ENCODE measurements at places on chromosomes 5 and 9.

- DNase-seq: no peak
These were observed 172.9 kb downstream of the CFAP90 start for GRCh38 chr5:7678030-7678429.

GRCh38 chr5:149432911-149433401, 53.9 kb upstream of the IL17B start:
- DNase-seq: no peak

DNA sequence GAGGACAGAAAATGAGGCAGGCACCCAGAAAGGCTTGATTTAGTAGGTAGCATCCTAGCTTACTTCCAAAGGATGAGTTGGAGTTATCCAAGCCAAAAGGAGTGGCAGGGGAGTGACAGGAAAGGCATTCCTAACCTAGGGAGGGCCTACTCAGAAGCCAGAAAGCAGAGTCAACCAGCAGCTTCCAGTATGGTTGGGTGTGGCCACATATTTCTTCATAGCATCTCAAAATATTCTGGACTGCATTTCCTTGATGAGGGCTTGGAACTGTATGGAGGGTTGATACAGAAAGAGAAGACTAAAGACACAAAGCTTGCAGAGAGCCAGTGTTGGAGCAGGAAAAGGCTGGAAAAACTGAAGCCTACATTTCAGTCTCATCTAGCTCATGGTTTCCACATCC, 656.8 kb upstream of the DMAC1 start:
- DNase-seq: no peak

DNA sequence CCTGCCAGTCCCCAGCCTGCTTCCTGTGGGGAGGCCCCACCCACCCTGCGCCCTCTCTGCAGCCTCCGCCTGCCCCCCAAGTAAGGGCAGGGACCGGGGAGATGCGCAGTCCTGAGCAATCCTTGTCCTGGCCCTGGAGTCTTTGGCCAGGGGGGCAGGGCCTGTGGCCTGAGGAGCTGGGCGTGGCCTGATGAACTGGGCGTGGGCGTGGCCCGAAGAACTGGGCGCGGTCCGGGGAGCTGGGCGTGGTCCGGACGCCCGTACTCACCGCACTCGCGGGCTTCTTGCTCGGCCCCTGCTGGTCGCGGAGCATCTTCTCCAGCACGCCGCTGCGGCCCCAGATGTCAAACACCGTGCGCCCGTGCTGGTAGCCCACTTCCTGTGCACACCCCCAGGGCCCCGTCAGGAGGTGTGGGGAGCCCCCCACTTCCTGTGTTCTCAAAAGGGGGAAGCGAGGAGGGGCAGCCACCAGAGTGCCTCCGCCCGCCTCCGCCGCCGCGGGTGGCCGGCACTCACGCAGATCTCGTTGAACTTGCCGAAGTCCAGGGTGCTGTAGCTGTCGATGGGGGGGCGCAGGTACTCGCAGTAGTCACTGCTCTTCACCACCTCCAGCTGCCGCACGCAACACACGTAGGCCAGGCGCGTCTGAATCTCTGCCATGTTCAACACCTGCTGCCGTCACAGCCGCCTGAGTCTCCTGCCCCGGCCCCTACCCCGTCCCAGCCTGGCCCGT, 2.7 kb upstream of the NSMF start:
- DNase-seq: peak; percentile 42

GRCh38 chr5:68287631-68287975, 72.0 kb downstream of the PIK3R1 start:
- no peak for DNase-seq

All from activated CD4-positive, alpha-beta T cell treated with anti-CD3 and anti-CD28 coated beads for 24 hours (primary cell).